ENCODE measurements at places on chromosomes 1 and 21. TPM values are rescaled to one million over a fixed set of nuclear protein-coding genes. Genes with fewer than 3 reads are reported as not detected.

DNA sequence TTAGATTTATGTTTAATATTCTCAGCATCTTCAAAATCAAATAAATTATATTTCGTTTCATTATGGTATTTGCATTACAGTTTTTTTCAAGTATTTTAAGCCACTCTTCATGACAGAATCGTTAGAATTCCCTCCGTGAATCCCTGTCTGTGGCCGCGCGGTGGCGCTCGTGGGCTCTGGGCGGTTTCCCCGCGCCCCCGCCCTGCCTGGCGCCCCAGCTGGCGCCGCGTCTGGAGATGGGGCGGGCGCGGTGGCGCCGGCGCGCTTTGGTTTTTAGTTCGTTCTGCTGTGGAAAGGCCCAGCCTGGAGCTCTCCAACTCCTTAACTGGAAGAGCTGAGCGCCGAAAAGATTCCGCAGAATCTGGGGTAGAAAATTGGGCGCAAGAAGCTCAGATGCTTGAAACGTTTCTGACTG, 25.7 kb downstream of the PRMT2 start:
- peaks cover 12% of the 10 kb centered on the region for H3K4me1 ChIP-seq
- DNase-seq = peak; percentile 44
- H3K27me3 ChIP-seq = no peaks in the 10 kb centered on the region
- peak overlapping the region; percentile 15 for H3K4me3 ChIP-seq
- H3K36me3 ChIP-seq = peaks cover 5% of the 10 kb centered on the region

- H3K36me3 ChIP-seq = peaks cover 8% of the 10 kb centered on the region
- no peak overlapping the region for H3K4me3 ChIP-seq
- H3K27me3 ChIP-seq = no peaks in the 10 kb centered on the region
- no peak for DNase-seq
- H3K4me1 ChIP-seq = no peaks in the 10 kb centered on the region
- no peak overlapping the region for H3K27ac ChIP-seq
Measured at GRCh38 chr1:52281518-52281917, 84.5 kb downstream of the CC2D1B start.

- no peak overlapping the region for H3K4me3 ChIP-seq
- H3K27me3 ChIP-seq = peaks cover 44% of the 10 kb centered on the region
- H3K36me3 ChIP-seq = no peaks in the 10 kb centered on the region
- H3K4me1 ChIP-seq = peaks cover 6% of the 10 kb centered on the region
- H3K27ac ChIP-seq = no peak overlapping the region
- no peak for DNase-seq
Measured at GRCh38 chr1:2014741-2015735, 4.1 kb upstream of the GABRD start.

GRCh38 chr1:44049839-44050238, 18.6 kb upstream of the SLC6A9 start:
- no peak overlapping the region for H3K27ac ChIP-seq
- H3K27me3 ChIP-seq = peaks cover 33% of the 10 kb centered on the region
- peaks cover 5% of the 10 kb centered on the region for H3K4me1 ChIP-seq
- no peak overlapping the region for H3K4me3 ChIP-seq
- DNase-seq = no peak

GRCh38 chr1:201226178-201226514, 35.5 kb downstream of the IGFN1 start:
- H3K4me1 ChIP-seq = no peaks in the 10 kb centered on the region
- no peak for DNase-seq

- H3K36me3 ChIP-seq = no peaks in the 10 kb centered on the region
- peaks cover 9% of the 10 kb centered on the region for H3K27me3 ChIP-seq
- H3K4me1 ChIP-seq = peaks cover 4% of the 10 kb centered on the region
- H3K4me3 ChIP-seq = no peak overlapping the region
- DNase-seq = no peak
Measured at GRCh38 chr1:173506437-173506836, 29.3 kb downstream of the PRDX6 start.

DNA sequence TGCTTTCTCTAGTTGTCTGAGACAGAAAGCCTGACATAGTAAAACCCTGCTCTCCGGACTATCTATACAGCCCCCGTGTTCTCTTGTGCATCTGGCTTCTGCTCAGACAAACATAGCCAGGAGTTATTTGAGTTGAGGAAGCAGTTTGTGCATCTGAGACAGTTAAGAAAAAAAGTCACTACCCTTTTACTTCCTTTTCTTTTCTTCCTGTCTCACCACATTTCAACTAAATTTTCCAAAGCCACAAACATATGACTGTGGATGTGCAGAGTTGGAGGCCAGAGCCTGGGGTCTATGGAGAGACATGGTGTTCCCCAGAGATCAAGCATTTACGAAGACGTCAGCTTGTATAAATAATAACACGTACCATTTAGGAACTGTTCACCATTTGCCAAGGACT, 158.5 kb upstream of the FGGY start:
- peaks cover 28% of the 10 kb centered on the region for H3K27me3 ChIP-seq
- H3K4me1 ChIP-seq = peaks cover 15% of the 10 kb centered on the region
- DNase-seq = no peak
- H3K4me3 ChIP-seq = no peak overlapping the region

DNA sequence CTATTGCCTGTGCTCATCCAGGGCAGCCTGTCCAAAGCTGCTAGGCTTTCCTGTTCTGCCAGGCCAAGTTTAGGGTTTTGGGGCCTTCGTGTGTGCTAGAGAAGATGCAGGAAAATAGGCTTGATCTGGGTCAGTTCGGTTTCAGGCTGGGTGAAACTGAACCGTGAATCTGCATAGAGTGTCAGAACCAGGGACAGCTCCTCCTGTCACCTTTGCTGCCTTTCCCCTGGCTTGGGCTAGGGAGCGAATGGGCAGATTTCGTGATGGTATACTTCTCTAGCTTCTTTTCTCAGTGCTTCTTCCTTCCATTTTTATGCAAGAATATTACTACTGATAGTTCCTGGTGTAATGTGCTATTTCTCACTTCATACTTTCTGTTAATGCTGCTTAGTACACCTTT, 6.0 kb upstream of the AGO1 start:
- no peak overlapping the region for H3K27ac ChIP-seq
- H3K36me3 ChIP-seq = no peaks in the 10 kb centered on the region
- peaks cover 3% of the 10 kb centered on the region for H3K4me1 ChIP-seq
- DNase-seq = no peak
- H3K27me3 ChIP-seq = no peaks in the 10 kb centered on the region
- no peak overlapping the region for H3K4me3 ChIP-seq

C21orf58 gene
- 5.9 TPM for total RNA-seq

WNT9A gene
- total RNA-seq = 0.10 TPM

ACBD6 gene
- 33.1 TPM for total RNA-seq

RYR2 gene
- total RNA-seq = 0.39 TPM

DNA sequence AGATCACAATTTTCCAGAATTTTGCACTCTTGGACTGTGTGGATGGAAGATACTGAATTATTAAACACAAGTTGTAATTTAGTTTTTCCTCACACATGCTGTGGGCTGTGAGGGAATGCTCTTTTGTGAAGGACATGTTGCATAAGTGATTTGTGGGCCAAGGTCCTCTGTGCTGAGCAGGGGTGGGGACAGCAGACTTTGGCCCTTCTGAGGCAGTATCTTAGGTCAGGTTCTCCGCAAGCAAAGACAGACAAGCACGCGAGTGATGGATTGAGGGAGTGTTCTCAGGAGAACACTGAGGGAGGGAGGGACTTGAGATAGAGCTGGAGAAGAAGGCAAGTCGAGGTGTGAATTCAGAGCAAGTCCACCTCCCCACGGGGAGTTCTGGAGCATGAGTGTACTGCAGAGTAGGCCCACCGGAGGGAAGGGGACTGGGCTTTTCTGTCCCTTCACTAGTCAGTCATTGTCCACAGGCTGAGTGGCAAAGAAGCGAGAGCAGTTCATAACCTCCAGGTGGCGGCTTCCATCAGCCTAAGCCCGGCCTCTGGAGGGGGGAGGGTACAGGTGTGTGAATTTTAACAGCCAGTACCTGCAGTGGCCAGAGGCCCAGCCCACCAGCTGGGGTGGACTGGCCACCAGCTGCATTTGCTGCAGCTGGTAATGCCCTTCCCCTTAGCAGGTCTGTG, 19.1 kb upstream of the CD101 start:
- no peak for DNase-seq
- no peak overlapping the region for H3K27ac ChIP-seq
- H3K4me1 ChIP-seq = peaks cover 25% of the 10 kb centered on the region
- H3K4me3 ChIP-seq = no peak overlapping the region

GRCh38 chr1:43932786-43933385, 715 bp upstream of the ARTN start:
- peaks cover 41% of the 10 kb centered on the region for H3K27me3 ChIP-seq
- peaks cover 11% of the 10 kb centered on the region for H3K4me1 ChIP-seq
- H3K36me3 ChIP-seq = peaks cover 7% of the 10 kb centered on the region
- peak overlapping the region; percentile 49 for H3K27ac ChIP-seq
- H3K4me3 ChIP-seq = peak overlapping the region; percentile 47

- peaks cover 32% of the 10 kb centered on the region for H3K4me1 ChIP-seq
- peak overlapping the region; percentile 4 for H3K4me3 ChIP-seq
- peak overlapping the region; percentile 86 for H3K27ac ChIP-seq
- H3K27me3 ChIP-seq = no peaks in the 10 kb centered on the region
- no peak for DNase-seq
- no peaks in the 10 kb centered on the region for H3K36me3 ChIP-seq
Measured at GRCh38 chr1:92975551-92976232, 14.4 kb upstream of the DIPK1A start.

- no peaks in the 10 kb centered on the region for H3K36me3 ChIP-seq
- no peak overlapping the region for H3K27ac ChIP-seq
- DNase-seq = no peak
- H3K4me3 ChIP-seq = no peak overlapping the region
- no peaks in the 10 kb centered on the region for H3K4me1 ChIP-seq
Measured at GRCh38 chr1:165063181-165063965, 293.1 kb downstream of the LMX1A start.

TSNAX gene
- 25.5 TPM for total RNA-seq

DNA sequence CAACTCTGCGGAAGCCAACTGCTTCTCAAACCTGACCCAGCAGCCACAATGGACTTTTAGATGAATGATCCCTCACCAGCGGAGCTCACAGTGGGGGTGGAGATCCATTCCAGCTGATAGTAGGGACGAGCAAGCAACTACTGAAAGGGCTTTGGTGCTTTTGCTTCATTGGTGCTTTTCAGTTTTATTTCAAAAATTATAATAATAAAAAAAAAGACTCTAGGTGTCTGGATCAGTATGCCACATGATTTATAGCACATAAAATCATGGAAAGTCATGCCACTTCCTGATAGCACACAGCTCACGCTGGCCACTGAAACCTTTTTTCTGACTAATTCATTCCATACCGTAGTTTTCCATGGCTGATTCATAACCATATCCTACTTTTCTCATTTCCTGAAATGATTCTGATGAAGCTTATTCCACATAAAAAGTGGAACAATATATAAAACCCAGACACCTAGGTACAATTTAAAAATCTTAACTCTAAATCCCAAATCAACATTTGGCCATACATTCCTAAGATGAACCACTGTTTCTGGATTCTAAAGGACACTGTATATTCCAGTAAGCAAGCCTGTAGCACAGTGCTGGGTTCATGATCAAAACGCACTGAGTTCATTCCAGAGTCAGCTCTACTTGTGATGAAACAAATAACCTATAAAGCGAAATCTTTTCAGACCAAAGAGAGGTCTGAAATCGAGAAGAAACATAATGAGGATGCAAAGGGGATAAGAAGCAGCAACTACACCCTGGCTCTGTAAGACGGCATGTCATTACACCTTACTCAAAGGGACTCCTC, 41.3 kb upstream of the KCNE1 start:
- no peak overlapping the region for H3K4me3 ChIP-seq
- no peak for DNase-seq
- no peaks in the 10 kb centered on the region for H3K4me1 ChIP-seq

OPTC gene
- not detected for total RNA-seq

DNA sequence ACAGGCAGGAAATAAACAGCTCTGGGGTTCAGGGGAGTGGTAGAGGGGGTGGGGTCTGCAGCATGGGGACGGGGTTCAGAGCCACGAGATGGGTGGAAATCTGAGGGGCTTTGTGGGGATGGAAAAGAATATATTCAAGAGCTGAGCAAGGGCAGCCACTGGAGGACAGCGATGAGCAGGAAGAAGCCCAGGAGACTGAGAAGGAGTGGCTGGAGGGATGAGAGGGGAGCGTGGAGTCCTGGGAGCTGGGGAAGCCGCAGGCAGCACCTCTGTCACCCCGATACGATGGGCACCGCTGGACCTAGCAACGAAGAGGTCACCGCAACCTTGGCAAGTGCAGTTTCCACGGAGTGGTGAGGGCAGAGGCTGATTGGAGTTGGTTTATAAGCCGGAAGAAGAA, 10.0 kb upstream of the KCNAB2 start:
- peak overlapping the region; percentile 88 for H3K27ac ChIP-seq
- no peaks in the 10 kb centered on the region for H3K27me3 ChIP-seq
- DNase-seq = no peak
- peak overlapping the region; percentile 33 for H3K4me3 ChIP-seq
- peaks cover 8% of the 10 kb centered on the region for H3K36me3 ChIP-seq

- no peak overlapping the region for H3K4me3 ChIP-seq
- H3K27me3 ChIP-seq = no peaks in the 10 kb centered on the region
- no peak overlapping the region for H3K27ac ChIP-seq
- no peak for DNase-seq
Measured at GRCh38 chr1:93576746-93577145, 104.9 kb downstream of the BCAR3 start.

- peak overlapping the region; percentile 91 for H3K4me3 ChIP-seq
- DNase-seq = no peak
- peaks cover 3% of the 10 kb centered on the region for H3K36me3 ChIP-seq
Measured at GRCh38 chr21:34889320-34889675, 159.8 kb downstream of the RUNX1 start.

PDZK1 gene
- total RNA-seq = 0.55 TPM

Data from T-helper 17 cell (primary cell).